ENCODE measurements at places on chromosomes 12 and 14. TPM values are rescaled to one million over a fixed set of nuclear protein-coding genes. Genes with fewer than 3 reads are reported as not detected.

GRCh38 chr12:101582937-101583336 is 11.8 kb upstream of the MYBPC1 start:
- DNase-seq = no peak

- DNase-seq = no peak
Measured at GRCh38 chr12:10354502-10354901, 35.3 kb downstream of the KLRK1 start.

- DNase-seq = no peak
Measured at GRCh38 chr14:24095271-24096068, 1.4 kb downstream of the PCK2 start.

- no peak for DNase-seq
Measured at GRCh38 chr12:1205512-1206060, 214.6 kb downstream of the ERC1 start.

GRCh38 chr12:128829861-128830504 is 6.2 kb upstream of the SLC15A4 start:
- no peak for DNase-seq

DNA sequence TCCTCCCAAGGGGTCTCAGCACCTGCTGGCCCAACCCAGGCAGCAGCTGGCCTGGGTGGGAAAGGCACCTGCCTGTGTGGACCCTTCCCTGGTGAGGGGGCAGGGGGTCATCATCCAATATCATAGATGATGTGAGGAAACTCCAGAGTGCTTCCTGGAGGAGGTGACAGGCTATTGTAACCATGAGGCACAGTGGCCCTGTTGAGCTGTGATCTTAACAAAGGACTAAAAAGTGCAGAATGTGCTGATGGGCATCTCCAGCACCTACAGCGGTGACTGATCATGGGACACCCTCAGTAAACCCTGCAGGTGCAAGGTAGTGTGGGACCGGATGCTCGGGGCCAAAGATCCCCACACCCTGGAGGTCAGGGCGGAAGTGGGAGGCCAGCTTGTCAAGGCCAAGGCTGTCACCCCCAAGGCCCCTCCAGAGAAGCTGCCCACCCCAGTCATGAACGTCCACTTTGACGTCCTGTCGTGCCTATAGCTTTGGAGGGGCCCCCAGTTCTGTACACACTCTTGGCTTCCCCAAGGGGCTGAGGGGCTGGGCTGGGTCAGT is 7.5 kb downstream of the MMP17 start:
- DNase-seq = no peak

- no peak for DNase-seq
Measured at GRCh38 chr12:39912211-39912980, 193.5 kb downstream of the SLC2A13 start.

DNA sequence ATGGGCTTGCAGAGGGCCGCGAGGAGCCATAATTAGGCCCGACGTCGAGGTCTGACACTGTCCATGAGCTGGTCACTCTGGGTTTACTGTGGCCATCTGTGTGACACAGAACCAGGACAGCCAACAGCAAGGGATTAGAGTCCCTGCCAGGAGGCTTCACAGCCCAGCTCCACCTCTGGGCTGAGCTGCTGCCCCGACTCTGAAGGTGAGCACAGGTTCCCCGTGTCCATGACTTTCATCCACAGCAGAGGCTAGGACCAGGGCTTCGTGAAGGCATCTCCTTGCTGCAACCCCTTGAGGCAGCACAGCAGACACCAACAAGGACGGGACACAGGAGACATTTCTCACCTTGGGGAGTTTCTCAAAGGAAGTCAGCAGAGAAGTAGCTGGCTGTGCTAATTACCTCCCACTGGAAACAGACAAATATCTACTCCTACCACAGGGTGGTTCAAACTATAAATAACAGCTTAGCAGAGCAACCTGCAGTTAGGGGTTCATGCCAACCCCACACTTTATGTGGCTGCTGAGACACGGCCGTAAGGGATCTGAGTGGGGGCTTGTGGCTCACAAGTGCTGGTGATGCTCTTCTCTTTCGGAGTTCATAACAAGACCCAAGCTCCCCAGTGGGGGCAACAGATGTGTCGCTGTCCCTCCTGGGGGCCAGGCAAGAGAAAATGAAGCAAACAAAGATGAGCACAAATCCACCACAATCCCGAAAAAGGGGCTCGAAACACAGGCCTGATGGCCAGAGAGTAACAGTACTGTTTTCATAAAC is 29.2 kb downstream of the ZFYVE21 start:
- DNase-seq = no peak

TMTC1 gene
- 2.0 TPM for total RNA-seq

All from HCT116 (cell line).